Cortex of kidney (tissue), 1 donor: ENCODE measurements at places on chromosomes 3 and 15.

DNA sequence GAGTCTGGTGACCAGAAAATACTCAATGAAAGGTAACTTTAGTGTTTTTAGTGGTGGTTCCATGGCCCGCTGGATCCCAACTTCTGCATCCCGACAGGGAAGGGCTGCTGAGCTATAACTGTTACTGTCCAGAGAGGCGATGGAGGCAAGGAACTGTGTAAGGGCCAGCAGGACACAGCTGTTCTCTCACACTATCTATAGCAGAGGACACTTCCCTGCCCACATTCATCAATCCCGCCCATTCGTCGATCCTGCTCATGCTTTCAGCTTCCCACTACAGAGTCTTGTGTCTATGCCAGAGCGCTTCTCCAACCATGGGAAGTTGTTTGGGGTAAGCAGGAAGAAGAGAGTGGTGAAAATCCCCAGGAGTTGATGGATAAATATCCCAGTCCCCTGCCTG is 8.4 kb downstream of the COLQ start:
- no peak for DNase-seq

DNA sequence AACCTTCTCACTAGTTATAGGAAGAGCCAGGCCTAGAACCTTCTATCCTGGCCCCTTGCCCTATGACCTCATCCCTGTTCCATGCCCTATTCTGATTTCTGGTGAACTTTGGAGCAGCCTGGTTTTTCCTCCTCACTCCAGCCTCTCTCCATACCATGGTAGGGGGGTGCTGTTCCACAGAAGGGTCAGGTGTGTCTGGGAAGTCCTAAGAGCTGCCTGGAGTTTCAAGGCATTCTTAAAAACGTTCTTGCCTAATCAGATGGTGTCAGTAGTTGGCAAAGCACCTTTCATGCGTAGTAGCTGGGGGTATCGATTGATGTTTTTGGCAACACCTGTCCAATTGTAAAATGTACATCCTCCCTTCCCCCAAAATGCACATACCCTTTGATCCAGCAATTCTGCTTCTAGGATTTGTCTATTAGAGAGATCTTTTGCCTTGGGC is 16.8 kb upstream of the ALPK3 start:
- DNase-seq, result no peak

GRCh38 chr3:58143417-58144055 is 67.2 kb downstream of the DNASE1L3 start:
- DNase-seq, result no peak

DNA sequence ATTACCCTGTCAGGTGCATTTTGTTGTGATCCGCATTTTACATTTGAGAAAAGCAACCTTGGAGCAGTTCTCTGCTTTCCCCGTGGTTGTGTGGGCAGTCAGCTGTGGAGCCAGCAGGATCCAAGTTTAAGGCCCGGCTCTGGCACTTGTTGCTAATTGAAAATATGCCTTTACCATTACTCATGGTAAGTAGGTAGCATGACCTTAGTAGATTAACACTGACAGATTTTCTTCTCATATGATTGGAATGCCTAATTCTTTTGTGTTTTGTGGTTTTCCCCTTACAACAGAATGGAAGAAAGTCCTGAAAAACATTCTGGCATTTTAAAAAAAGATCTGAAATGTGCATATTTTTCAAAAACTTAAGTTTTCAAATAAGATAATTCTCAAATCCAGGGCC is 246.5 kb upstream of the LRRN1 start:
- no peak for DNase-seq

- DNase-seq, result no peak
Observed at GRCh38 chr15:98996169-98996568, 11.4 kb downstream of the PGPEP1L start.

DNA sequence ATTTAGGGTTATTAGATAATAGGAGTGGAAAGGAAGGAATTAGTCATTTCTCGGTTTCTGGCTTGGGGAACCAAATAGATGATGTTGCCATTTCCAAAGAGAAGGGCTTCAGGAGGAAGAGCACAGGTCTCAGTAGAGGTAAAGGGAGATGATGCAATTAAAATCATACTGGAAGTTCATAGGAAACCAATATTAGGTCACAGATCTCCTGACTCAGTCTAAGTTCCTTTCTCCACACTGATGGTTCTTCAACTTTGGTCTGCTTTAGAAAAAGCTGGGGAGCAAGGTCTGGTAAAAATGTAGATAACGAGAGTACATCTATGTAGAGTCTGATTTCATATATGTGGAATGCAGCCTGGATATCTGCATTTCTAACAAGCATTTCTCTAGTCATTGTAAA is 130.9 kb downstream of the POLQ start:
- no peak for DNase-seq

DNA sequence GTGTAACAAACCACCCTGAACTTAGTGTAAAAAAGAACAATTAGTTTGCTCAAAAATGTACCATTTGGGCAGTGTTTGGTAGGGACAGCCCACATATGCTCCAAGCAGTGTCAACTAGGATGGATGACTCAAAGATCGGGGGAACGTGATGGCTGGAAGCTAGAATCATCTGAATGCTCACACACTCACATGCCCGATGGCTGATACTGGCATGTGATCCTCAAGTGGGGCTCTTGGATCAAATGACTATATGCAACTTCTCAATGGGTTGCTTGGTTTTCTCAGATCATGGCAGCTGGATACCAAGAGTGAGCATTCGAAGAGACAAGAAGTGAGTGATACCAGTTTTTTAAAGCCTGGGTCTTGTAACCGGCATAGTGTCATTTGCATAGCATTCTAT is 335.9 kb upstream of the KCNMB2 start:
- DNase-seq, result no peak

- no peak for DNase-seq
Observed at GRCh38 chr15:57505056-57505715, 86.5 kb upstream of the MYZAP start.

- DNase-seq, result no peak
Observed at GRCh38 chr3:8780279-8780678, 10.9 kb upstream of the OXTR start.

- no peak for DNase-seq
Observed at GRCh38 chr15:31352339-31352751, 25.7 kb downstream of the KLF13 start.

DNA sequence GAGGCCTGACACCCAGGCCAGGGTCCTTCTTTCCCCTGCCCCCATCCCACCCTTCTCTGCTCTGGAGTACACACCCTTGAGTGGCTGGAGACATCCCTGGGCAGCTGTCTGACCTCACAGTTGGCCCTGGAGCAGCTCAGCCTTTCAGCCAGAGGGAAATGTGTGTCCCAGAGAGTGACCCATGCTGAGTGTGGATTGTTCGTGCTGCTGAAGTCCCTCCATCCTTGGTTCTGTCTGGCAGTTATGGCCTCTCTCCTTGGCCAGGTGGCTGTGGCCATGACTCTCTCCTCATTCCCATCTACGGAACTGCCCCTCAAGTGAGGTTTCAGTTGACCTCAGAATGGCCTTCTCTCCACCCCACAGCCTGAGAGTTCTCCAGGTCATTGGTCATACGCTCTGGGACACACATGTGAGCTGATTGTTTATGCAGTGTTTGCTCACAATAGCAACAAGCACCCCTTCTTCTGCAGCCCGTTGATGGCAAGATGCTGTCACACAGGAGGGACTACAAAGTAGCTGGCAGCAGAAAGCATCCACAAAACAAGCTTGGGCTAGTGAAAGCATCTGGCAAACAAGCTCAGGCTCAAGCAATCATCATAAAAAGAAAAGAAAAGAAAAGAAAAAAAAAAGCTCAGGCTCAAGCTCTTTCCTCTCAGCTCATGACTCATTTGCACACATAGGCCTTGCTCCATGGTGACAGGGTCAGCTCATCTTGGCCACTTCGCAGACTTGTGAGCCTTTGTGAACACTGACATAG is 55.3 kb upstream of the ITGA11 start:
- no peak for DNase-seq

DNA sequence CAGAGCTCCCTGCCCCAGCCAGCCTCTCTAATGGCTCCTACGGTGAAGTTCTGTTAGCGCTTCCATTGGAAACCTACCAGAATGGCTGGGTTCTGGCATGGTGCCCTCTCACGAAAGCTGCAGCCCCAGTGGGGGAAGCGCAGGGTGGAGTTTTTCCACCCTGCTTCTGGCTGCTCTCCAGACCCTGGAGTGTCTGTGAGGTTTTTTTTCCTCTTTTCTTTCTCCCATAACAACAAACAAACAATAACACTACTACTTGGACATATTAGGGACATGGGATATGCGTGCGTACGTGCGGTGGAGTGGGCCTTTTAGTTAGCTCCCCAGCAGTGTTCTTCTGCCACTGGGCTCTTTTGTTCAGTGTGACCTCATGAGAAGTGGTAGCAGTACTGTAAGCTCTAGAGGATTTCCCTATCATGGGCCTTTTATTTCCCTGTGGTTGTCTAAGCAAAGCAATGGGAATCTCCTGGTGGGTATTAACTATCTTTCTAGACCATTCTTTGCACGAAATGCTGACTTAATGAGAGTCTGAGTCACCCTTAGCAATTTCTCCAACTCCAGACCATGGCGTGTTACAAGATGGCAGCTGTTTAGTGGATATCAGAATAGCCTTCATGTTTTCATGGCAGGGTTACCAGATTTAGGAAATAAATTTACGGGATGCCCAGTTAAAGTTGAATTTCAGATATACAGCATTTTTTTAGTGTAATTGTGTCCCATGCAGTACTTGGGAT is 161.9 kb downstream of the FNDC3B start:
- DNase-seq, result no peak

GRCh38 chr3:192573240-192573639 is 154.1 kb downstream of the FGF12 start:
- no peak for DNase-seq

DNA sequence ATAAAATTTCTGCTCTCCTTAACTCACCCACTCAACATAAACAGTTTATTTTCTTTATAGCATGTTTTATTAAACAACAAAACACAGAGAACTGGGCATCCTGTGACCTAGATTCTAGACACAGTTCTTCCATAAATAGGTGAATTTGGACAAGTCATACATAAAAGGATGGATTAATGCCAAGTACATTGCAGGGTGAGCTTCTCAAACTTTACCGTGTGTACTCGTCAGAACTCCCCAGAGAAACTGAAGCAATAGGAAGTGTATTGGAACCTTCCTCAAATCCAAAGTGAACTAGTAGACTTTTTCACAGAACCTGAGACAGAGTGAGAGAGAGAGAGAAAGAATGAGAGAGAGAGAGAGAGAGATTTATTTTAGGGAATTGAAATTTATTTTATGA is 139.7 kb downstream of the CD47 start:
- DNase-seq, result no peak

DNA sequence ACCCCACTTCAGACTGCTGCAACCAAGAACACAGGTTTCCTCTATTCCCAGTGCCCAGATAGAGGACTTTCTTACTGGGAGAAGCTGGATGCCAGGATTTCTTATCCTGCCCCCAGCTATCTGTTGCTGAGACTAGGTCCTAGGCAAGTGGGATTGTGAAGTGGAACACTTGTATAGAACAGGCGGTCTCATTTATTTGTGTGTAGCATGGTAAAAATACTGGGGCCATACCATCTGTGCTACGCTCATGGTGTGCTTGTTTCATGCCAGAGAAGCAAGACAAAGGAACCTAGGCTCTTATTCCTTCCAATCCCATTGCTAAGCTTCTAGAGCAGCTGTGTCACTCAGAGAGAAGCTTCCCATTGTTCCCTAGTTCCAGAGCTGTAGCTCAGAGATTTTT is 191.5 kb upstream of the EPHA6 start:
- no peak for DNase-seq
